Stimulated activated CD8-positive, alpha-beta memory T cell treated with anti-CD3 and anti-CD28 coated beads, Interleukin-7, amount 100 ng/mL, for 1 hour (primary cell): ENCODE measurements at places on chromosomes 6 and 20.

DNA sequence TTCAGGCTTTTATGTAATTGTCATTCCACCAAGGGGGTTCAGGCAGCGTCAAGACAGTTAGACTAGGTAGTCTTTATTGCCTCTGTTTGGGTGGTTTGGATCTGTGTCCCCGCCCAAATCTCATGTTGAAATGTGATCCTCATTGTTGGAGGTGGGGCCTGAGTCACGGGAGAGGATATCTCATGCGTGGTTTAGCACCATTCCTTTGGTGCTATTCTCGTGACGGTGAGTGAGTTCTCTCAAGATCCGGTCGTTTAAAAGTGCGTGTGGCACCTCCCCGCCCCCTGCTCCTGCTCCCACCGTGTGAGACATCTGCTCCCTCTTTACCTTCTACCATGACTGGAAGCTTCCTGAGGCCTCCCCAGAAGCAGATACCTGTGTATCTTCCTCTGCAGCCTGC is 51.3 kb upstream of the FOXC1 start:
- no peak for DNase-seq

- no peak for DNase-seq
These were observed 4.9 kb downstream of the TBXT start for GRCh38 chr6:166162599-166163342.

- no peak for DNase-seq
These were observed 148.9 kb upstream of the PHACTR1 start for GRCh38 chr6:12567682-12568081.

DNA sequence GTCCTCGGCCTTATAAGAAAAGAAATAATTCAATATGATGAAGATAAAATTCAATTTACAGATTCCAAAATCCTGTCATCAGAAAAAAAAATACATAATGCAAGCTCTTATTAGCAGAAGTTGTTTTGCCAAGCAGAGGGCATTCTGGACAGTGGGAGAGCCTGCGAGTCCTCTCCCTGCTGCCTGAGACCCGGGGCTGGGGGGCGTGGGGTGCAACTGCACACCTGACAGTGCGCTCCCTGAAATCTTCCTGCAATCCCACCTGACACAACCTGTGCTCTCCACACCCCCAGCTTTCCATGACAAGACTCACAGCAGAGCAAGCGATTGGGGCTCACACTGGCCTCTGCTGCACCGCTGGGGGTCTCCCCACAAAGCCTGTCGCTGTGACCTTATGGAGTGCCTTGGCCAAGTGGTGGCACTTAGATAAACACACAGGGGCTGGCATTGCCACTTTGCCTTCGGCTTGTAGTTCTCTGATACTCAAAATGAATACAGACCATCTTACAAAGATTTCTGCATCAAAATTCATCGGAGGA is 130.3 kb upstream of the PDE10A start:
- DNase-seq, result no peak

DNA sequence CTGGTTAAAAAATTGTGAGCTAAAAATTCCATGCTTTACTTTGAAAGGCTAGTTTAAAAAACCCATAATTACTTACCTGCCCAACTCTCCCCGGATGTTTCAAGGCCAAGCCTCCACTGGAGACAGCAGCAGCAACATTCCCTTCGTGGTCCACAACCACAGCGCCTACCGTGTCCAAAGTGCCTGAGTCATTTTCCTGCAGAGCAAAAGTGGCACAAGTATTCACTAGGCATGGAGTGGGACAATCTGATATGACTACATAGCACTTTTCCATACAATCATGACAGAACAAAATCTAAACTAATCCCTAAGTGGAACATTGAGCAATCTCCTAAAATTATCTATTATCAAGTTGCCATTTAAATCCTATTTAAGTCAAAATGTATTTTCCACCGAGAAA is 104.8 kb downstream of the TASP1 start:
- DNase-seq, result no peak
